ENCODE measurements at places on chromosomes 4 and X.

- no peak for DNase-seq
Observed at GRCh38 chr4:48571471-48571870, 81.4 kb downstream of the ZAR1 start.

- DNase-seq, result no peak
Observed at GRCh38 chrX:41090568-41091238, 5.5 kb downstream of the USP9X start.

DNA sequence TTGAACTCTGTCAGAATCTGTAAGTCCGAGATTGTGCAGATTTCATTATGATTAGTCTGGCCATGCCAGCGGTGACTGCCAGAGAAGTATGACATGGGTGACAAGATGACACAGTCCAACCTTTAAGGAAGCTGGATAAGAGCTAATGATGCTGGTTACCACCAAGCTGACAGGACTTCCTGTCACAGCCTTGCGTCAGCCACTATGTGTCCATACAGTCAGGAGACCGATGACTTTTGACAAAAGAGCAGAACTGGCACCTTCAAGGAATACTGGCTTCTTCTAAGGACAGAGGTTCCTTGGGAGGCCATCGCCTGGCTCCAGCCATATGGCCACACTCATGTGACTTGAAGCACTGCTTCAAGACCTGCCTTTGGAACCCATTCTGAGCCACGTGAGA lies 67.2 kb upstream of the TFDP3 start:
- no peak for DNase-seq

DNA sequence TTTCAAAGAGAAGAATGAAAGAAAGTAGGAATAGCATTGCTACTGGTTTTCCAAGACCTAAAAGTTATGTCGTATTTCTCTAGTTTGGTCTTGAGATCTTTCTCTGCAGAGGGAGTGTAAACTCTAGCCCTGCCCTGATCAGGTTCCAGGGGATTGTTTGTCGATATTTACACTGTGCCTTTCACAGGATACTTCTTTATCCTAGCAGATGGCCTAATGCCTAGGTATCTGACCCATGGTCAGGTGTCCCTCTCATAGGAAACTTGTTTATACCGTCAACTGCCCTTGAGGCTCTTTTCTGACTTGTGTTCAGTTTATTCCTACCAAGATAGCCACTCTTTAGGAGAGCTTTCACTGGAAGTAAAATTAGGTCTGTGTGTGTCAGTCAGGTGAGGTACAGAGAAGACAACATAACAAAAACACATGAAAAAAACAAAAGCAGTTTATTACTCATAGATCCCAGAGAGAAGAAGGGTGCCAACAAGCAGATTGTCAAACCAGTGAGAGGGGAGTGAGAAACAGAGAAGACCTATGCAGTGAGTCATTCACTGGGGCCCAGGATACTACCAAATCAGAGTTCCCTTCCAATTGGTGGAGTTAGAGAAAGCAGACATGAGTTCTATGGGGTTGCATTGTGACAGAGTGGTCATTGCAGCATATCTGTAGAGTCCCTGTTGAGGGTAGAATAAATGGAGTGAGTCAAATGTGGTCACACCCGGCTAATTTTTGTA lies 40.6 kb upstream of the THOC2 start:
- no peak for DNase-seq

DNA sequence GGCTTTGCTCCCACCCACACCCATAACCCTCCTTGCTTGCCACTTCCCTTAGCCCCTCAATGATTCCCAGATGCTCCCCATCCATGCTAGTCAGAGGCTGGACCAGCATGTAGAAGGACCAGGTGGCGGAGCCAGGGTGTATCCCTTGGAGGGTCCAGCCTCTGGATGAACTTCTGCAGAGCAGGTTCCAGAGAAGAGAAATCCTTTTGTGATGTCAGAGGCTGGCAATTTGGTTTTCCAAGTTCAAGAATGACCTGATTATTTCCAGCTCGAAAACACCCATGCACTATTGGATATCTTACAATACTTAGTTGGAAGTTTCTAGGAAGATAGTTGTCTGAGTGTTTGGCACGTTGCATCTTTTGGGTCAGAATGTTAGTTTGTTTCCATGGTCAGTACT lies 168.3 kb upstream of the RPS6KA3 start:
- no peak for DNase-seq

GRCh38 chrX:151570561-151570960 lies 7.1 kb downstream of the PASD1 start:
- DNase-seq, result no peak

DNA sequence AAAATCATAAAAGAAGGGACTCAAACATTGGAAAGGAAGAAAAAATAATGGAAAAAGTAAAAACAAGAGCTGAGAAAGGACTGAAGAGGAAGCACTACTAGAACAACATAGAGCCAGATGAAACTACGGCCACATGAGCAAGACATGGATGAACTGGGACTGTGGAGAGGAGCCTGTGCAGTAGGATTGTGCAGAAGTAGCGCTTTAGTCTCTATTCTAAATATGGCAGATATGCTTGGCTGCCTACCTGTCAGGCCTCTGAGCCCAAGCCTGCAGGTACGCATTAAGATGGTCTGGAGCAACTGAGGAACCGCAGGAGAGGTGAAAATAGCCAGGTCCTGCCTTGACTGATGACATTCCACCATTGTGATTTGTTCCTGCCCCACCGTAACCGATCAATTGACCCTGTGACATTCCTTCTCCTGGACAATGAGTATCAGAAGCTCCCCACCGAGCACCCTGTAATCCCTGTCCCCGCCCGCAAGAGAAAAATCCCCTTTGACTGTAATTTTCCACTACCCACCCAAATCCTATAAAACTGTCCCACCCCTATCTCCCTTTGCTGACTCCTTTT lies 154.3 kb downstream of the CAMK2D start:
- no peak for DNase-seq

GRCh38 chr4:8090744-8091301 lies 67.8 kb downstream of the ABLIM2 start:
- no peak for DNase-seq

DNA sequence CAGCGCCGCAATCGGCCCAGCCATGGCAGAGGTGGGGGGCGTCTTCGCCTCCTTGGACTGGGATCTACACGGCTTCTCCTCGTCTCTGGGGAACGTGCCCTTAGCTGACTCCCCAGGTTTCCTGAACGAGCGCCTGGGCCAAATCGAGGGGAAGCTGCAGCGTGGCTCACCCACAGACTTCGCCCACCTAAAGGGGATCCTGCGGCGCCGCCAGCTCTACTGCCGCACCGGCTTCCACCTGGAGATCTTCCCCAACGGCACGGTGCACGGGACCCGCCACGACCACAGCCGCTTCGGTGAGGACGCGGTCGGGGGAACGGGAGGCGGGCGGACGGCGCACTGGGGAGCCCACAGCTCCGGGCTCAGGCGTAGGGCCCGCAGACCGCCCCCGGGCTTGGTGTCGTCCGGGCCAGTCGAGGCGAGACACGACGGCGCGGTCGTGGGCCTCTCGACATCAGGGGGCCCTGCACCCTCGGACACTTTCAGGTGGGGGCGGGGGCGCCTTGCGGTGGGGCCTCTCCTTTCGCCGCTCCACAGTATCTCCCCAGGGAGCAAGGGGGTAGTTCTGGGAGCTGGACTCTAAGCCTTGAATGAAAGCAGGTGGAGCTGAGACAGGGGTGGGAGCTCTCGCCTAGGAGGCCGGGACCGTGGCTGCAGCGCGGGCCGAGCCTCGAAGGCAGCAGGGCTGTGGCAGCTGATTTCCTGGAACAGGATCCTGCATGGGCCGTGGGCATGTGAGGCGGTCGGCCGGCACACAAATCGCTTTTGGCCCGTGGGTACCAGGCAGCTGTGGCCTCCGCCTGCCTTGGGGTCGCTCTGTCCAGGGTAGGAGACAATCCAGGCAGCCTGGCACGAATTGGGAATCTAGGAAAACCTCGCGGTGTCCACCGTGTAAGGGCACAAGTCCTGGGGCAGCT lies 722 bp downstream of the FGF16 start:
- no peak for DNase-seq

GRCh38 chr4:47391256-47391655 lies 72.2 kb downstream of the COMMD8 start:
- no peak for DNase-seq

- DNase-seq, result no peak
Observed at GRCh38 chr4:5750946-5751665, 40.1 kb downstream of the EVC start.

DNA sequence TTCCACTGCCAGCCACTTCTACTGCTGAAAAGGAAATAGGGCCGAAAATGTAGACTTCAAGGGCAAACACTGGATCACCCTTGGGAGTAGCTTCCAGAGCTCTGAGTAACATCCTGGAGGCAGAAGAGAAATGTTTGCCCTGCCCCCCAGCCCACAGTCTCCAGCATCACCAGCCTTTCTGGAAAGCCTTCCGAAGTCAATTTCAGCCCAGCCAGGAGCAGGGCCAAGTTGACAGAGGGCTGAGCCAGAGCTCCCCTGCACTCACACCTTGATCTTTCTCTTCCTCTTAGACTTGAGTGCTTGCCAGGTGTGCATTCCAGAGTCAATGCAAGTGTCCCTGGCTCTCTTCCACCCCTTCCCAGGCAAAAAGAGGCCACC lies 35.2 kb downstream of the SLC25A5 start:
- no peak for DNase-seq

DNA sequence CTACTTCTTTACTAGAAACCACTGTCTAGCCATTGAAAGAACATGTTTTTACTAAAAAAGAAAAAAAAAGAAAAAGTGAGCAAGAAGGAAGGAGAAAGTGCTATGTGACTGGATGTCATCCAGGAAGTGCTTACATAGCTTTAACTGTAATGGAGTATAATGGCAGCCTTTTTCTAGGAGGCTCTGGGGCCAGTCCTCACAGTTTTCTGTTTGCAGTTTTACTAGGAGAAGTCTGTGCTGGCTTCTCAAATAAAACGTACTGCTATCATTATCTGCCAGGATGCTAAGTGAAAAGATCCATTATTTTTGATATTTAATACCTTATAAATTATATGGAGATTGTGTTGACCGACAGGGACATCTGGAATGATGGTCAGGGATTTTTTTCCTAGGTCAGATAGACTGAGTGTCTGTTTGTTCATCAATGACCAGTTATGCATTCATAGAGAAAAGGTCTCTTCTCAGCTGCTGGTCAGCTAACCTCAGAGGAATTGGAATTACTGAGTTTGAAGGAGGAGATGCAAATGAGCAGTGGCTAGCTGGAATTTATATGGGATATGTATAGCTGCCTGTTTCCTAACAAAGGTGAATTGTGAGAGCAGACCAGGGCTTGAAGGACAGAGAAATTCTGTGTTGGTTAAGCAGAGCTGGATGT lies 21.7 kb downstream of the LPAR4 start:
- DNase-seq, result no peak

DNA sequence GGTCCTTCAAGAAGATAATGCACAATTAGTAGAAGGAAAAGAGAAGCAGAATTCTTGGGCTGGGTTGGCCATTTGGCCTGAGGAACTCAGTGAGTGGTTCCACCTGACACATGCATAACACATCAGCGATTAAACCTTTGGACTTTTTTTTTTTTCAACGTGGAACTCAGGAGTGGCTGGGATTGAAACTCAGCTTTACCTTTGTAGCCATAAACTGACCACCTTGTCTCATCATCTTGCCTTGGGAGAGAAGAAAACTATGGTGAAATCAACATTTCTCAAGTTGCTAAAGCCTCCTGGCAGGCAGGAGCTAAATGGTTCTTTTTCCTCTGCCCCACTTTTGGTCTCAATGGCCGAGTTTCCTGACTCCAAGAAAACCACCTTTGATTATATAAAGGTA lies 16.3 kb downstream of the PTTG2 start:
- no peak for DNase-seq

- DNase-seq, result no peak
Observed at GRCh38 chr4:145101091-145101490, 3.0 kb downstream of the ABCE1 start.

GRCh38 chrX:16148896-16149295 lies 18.4 kb upstream of the MAGEB17 start:
- no peak for DNase-seq

GRCh38 chr4:133565379-133565778 lies 416.3 kb downstream of the PCDH10 start:
- DNase-seq, result no peak

DNA sequence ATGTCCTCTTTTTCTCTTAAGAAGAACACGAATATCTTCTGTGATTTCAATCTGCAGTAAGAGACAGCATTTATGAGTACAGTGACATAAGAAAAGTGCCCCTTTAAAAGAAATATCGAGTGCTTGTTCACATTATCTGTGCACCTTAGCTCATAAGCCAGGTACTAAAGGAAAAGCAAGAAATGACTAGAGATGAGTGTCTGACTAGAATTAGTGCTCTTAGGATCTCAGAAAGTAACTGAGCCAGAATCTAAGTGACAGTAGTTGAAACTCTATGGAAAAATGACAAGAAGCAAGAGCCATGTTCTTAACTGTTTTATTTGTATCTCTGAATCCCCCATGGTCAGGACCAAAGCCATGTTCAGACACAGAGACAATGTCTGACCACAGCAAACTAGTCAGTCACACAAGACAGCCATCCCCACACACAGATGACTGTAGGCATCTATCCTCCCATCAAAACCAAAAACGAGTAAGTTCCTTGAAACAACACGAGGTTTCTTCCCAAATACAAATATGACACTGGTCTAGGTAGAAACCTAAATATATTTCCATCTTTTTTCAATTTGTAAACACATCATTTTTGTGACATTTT lies 36.8 kb downstream of the ACSL4 start:
- DNase-seq, result no peak

DNA sequence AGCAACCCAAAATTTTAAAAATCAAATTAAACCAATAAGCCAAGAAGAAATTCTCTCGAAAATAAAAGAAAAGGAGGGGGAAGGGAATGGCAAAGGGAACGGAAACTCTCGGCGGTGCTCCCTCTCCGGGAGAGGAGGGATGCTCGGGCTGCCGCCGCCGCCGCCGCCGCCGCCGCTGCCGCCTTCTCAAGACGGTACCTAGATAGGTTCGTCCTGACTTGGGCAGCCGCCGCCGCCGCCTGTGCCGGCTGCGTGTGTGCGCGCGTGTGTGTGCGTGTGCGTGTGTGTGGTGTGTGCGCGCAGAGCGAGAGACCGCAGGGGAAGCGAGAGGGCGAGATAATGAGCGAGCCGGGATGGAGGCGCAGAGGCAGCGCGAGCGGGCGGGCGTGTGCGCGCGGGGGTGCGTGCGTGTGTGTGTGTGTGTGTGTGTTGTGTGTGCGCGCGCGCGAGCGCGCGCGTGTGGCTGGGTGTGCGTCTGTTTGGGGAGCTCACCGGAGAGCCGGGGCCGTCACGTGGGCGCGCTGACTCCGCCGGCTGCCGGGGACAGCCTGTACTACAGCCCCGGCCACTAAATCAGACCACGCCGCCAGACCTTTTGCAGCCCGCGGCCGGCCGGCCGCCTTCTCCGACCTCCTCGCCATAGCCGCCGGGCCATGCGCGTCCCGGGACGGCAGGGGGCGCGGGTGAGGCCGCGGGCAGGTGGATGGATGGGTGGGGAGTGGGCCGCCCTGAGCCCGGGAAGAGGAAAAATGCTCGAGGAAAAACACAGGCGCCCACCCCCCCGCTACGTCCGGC lies 111.6 kb downstream of the DHX15 start:
- peak; percentile 50 for DNase-seq

- DNase-seq, result no peak
Observed at GRCh38 chrX:150842198-150842685, 56.2 kb downstream of the CD99L2 start.

- DNase-seq, result no peak
Observed at GRCh38 chrX:49756692-49757091, 60.9 kb upstream of the PAGE1 start.
